ENCODE measurements at places on chromosomes 11 and 22.

DNA sequence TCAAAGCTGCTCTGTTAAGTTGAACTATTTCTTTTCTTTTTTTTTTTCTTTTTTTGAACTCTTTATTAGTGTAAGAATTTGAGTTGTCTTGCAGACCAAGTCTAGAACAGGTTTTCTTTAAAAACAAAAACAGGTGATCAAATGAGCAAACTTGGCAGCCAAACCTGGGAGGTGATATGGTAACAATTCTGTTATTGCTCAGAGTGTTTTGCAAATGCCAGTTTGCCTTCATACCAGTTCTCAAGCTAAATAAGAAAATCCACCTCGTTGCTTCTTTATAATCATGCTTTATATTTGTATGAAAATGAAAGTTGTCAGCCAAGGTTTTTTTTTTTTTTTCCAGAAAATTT is 76.9 kb downstream of the DEPDC5 start:
- no peak for DNase-seq

DNA sequence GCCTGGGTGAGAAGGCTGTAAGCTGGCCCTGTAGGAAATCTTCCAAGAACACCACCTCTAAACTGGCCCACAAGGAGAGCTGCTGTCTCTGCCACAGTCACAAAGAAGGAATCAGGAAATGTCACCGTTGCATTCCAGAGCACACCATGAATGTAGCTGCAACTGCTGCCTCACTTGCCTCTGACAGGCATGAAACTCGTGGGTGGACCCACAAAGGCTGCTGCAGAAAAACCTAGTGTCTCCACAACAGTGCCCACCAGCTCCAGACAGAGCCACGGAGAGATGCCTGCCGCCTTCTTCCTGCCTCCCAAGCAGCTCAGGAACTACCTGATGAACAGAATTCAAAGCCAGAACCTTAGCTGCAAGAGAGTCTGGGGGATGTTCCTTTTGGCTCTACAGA is 10.5 kb downstream of the DNAJB13 start:
- DNase-seq: no peak

GRCh38 chr11:17865765-17866428 is 131.3 kb downstream of the KCNC1 start:
- no peak for DNase-seq

DNA sequence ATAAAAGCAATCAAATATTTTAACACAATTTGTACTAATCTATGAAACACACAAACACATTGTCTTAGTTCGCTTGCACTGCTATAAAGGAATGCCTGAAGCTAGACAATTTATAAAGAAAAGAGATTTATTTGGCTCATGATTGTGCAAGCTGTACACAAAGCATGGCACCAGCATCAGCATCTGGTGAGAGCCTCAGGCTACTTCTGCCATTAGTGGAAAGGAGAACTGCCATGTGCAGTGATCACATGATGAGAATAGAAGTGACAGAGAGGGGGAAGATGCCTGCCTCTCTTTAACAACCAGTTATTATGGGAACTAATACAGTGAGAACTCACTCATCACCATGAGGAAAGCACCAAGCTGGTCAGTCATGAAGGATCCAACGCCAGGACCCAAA is 105.1 kb downstream of the GUCY1A2 start:
- DNase-seq: no peak

- no peak for DNase-seq
These were observed 34.2 kb downstream of the MICAL2 start for GRCh38 chr11:12144330-12145174.

GRCh38 chr11:70498171-70498571 is 99.8 kb downstream of the CTTN start:
- DNase-seq: no peak

DNA sequence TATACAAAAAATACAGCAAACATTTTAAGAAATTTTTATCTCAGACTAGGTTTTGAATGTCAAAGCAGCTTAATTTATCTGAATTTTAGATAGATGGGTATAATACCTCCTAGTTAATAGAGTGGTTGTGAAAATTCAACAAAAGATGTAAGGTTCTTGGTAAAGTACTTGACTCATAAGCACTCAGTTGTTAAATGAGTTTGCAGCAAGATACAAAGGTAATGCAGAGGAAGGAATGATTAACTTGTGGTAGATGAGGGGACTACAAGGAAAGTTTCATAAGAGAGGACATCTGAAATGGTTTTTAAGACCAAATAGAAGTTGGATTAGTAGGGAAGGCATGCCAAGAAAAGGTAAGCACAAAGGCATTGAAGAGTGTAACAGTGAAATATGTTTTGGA is 37.4 kb downstream of the PPME1 start:
- DNase-seq: no peak

GRCh38 chr11:117490911-117491310 is 163.3 kb downstream of the CEP164 start:
- DNase-seq: no peak

GRCh38 chr11:20075627-20076026 is 84.6 kb downstream of the DBX1 start:
- DNase-seq: no peak

DNA sequence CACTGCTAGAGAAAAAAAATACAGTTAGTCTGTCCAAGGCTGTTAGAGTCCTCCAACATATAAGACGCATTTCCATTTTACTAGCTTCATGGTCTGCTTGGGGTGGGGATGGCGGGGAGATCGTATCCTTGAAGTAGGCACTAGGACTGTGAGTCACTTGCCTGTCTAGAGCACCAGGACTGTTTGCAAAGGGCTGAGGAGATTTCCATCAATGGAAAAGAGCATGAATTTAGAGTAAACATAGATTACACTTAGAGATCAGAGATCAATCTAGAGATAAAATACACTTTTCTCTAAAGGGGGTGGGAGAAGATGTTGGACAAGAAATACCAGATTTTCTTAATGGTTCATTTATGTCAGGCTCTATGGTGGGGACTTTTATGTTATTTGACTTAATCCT is 1.7 kb upstream of the MS4A7 start:
- DNase-seq: no peak

DNA sequence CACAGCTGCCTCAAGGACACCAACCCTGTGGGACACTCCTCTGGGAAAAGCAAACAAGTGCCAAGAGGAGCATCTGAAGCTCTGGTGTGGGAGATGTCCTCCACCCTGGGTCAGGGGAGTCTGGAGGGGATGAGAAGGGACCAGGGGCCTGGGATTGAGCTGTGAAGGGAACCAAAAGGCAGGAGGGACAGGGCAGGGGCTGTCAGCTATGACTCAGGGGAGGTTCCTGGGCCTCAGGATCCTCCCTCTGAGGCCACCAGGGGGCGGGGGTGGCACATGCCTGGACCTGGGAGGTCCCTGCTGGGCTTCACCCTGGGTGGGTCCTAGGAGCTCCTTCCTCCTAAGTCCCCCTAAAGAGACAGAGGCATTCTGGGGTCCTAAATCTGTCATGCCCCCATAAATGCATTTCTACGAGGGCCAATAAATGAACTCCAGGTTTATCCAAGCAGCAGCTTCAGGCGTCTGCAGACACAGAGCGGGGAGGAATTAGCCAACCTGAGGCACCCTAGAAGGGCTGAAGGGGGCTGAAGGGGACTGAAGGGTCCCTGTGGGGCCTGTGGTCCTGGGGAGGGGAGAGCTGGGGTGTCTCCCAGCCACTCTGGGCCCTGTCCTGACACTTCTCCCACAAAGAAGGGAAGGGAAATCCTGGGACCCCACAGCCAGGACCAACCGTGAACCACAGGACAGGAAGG is 31.9 kb upstream of the IGLL5 start:
- DNase-seq: peak; percentile 67

DNA sequence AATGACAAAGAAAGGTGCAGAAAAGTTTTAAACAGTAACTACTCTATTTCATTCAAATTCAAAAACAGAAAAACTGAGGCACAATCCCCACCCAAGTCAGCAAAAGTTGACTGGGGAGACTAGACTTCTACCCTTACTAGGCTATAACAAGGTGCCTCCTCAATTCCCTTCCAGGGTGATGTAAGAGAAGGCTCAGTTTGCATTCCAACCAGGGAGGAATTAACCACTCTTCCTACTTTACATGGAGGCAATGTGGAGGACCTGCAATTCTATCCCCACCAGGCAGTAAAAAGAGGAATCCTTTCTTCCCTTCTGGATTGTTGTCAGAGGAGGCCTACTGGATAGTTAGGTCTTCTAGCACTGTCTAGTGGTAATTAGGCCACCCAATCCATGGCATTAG is 26.1 kb downstream of the TYR start:
- DNase-seq: no peak

Data from HEK293T (cell line).